Activated gamma-delta T cell (primary cell): ENCODE measurements at places on chromosomes 1 and 21.

GRCh38 chr1:165234149-165234548 is 122.4 kb downstream of the LMX1A start:
- no peak for DNase-seq

DNA sequence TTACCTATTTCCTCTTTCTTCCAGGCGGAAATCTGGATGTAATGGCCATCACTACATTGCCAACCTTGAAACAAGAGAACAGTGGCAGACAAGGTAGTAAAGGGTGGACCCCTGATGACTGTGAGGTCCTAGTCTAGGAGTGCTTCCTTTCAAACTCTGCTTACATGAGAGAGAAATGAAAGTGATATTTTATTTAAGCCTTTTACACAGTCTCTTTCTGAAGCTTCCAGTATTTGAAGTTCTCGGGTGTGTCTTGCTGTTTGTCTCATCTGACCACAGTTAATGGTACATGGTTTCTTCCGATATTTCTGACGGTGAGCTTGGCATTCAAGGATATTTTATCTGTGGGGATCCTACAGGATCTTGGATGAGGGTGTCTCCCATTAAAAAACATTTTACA is 215.2 kb downstream of the SLC45A1 start:
- DNase-seq, result no peak

GRCh38 chr1:155083865-155084721 is 5.5 kb downstream of the EFNA3 start:
- no peak for DNase-seq

DNA sequence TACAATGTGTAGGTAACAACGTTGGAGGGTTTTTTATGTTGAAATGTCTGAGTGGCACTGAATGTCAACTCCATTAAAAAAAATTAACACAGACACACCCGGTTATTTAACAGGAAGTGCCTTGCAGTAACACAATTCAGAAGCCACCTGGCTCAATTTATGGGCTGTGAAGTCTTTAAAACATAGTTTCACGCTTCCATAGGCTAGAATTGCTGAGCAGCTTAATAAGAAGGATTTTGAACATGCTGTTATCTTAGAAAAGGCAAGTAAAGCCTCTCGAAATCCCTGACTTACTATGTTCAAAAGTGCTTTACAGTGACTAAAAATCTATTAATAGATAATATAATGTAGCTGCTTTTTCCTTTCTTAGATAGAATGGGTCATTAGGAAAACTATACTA is 19.7 kb downstream of the SRSF4 start:
- DNase-seq, result no peak

DNA sequence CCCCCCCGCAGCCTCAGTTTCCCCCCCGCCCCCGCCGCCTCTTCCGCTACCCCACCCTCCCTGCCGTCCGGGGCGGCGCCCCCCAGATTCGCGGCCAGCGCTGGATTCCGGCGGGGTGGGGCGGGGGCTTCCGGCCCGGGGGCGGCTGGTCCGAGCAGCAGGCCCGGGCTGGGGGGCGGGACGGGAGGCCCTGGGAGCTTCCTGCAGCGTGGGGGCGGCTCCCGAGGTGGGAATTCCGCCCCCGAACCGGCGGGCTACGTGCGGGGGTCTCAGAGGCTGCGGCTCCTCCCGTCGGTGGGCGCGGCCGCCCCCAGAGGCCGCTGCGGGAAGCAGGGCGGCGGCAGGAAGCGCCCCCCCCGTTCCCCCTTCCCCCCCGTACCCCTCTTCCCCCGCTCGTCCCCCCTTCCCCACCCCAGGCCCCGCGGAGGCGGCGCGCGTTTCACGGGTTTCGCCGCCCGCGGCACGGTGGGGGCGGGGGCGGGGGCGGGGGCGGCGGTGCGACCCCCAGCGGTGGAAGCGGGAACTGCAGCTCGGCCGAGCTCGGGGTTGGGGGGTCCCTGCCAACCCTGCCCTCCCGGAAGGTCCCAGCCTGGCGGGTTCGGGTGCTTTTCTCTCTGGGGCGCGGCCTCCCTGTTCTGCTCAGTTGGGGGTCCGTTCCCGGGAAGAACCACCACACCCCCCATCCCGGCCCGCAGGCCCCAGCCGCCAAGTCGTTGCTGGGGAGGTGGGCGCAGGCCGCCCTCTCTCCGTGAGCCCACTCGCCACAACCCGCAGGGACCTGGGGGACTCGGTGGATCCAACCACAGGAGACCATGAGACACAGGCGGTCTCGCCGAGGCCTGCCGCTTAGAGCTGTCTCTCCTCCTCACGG is 76.3 kb downstream of the MORN1 start:
- DNase-seq, result peak; percentile 65

DNA sequence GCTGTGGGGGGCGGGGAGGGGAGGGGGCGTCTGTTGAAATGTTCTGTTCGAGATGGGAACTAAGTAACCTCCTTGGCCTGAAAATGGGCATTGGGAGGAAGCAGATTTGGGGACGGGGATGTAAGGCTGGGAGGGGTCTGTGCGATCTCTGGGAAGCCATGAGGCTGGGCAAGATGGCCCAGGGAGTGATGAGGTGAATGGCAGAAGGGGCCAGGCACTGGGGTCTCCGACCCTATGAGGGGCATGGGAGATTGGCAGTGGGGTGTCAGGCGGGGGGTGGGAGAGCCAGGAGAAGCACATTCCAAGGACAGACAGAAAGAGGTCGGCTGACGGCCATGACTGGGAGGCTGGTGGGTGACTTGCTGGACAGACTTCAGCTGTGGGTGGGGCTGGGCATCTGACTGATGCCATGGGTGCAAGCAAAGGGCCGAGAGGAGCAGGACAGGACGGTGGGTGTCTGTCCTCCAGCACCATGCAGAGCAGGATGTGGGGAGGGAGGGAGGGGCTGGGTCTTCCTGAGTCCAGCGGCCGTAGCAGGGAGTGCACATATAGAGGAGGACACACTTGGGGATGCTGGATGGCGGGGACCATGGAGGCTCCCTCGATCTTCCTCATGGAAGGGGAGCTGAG is 30.0 kb upstream of the COL18A1 start:
- no peak for DNase-seq

DNA sequence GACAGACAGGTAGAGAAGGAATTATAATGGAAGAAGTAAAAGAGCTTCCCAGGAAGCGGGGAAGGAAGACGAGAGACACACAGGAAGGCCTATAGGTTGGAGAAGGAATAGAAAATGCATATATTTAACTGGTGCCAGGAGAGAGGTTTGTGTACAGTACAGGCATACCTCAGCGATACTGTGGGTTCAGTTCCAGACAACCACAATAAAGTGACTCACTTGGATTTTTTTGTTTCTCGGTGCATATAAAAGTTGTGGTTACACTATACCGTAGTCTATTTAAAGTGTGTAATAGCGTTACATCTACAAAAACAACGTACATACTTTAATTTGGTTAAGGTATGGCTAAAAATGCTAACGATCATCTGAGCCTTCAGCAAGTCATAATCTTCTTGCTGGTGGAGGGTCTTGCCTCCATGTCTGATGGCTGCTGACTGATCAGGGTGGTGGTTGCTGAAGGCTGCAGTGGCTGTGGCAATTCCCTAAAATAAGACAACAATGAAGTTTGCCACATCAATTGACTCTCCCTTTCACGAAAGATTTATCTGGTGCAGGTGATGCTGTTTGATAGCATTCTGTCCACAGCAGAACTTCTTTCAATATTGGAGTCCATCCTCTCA is 16.0 kb downstream of the YARS1 start:
- DNase-seq, result no peak

DNA sequence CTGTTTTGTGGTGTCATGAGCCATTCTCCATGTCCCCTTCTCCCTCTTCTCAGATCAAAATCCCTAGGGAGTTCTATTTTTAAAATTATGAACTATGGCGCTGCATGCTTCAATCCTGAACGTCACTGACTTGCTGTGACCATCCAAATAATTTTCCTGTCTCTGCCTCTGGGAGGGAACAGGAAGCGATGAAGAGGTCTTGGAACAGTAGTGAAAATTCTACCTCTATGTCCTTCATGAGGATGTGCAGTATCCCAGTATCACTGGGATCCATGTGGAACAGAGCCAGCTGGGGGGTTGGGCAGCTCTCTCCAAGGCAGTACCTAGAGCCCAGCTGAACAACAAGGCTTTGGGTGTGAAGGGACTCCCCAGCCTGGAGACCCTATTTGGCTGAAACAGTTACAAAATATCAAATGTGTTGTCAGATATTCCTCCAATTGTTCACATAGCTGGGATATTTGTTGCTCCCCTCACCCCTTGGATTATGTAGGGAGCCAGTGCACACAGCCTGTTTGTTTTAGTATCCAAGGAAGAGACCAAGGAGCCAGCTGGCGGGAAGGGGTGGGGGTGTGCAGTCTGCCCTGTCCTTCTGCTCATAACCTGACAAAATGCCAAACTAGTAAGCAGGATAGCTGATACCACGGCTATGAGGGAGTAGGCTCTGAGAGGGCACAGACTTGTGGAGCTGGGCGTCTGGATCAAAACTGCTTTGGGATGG is 7.6 kb downstream of the DCLRE1B start:
- DNase-seq, result no peak

DNA sequence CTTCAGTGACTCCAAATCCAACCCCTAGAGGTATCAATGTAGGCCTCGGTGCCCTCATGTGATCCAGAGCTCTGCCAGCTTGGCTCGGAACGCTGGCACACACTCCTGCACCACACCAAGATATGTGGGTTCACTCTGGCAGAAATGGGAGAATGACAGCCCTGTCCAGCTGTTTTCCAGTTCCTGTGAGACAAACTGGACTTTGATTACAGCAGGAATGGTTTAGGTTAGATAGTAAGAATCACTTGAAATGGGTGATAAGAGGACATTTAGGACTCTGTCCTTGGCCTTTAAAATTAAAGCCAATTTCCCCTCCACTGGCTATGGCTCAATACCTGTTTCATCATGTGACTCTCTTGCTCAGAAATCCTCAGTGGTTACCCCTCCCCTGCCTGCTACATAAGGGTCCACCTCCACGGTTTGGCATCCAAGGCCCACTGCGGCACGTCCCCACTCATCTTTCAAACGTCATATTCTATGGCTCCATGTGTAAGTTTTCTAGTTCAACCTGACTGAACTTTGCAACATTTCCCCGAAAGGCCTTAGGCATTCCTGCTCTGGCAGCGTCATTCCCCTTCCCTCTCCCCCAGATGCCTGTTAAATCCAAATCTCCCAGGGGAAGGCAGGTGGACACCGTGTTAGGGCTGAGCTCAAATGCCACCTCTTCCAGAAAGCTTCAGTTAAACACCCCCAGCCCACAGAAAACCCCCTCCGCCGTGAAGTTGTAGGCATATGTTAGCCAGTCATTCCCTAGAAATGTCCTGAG is 44.7 kb downstream of the PLEKHA6 start:
- no peak for DNase-seq

- no peak for DNase-seq
These were observed 14.4 kb downstream of the HS2ST1 start for GRCh38 chr1:86928819-86929218.

DNA sequence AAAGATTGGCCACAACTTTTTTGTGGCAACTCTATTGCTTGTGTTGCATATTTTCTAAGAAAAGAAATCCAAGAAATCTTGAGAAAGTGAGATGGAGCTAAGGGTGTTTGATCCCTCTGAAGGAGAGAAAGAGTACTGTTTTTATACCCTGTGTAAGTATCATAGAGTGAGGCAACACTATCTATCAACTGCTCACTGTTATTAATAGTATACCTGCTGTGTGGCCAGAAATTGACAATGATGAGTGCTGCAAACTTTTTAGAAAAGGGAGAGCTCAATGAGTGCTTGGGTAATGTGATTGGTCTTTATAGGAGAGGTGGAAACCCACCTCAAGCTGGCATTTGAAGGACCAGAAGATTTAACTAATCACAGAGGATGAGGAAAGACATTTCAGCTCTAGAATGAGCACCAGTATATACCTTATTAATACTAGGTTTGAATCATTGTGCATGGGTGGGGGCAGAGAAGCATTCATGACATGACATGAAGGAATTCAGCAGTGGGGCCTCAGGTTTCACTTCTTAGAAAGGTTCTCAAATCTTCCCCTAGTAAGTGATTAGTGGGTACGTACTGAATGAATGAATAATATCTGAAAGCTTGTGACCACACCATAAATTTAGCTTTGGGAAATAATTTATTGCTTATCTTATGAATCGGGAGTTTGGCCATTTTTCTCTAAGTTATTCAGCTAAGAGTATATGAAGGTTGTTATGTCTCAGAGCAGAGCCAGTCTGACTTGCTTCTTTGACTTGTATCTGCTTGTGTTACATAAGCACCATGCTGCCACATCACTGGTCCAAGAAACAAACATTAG is 169.2 kb upstream of the SGIP1 start:
- no peak for DNase-seq

DNA sequence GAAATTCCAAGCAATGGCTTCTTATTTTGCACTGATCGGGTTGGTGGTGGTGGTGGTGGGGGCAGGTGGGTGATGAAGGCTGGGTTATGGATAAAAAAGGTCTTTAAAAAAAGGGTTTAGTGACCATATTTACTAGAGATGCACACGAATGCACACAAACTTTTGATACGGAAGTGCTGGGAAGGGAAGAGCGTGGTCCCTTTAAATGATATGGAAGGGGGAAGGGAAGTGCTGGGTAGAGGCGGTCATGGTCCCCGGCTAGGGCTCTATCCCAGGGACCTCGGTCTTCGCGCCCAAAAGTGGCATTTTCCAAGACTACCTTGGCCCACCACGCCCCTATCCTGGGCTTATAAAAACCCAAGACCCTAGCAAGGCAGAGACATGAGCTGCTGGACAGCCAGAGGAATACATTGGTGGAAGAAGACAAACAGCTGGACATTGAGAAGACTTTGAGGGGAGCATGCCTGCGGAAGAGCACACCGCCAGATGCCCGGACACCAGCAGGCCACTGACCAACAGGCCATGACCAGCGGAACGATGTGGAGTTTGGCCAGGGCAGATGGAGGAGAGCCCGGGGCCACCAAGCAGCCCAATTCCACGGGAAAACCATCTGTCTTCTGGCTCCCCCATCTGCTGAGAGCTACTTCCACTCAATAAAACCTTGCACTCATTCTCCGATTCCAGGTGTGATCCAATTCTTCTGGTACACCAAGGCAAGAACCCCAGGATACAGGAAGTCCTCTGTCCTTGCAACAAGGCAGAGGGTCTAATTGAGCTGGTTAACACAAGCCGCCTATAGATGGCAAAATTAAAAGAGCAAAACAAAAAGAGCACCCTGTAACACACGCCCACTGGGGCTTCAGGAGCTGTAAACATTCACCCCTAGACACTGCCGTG is 1720.2 kb downstream of the MRPL39 start:
- DNase-seq, result no peak

DNA sequence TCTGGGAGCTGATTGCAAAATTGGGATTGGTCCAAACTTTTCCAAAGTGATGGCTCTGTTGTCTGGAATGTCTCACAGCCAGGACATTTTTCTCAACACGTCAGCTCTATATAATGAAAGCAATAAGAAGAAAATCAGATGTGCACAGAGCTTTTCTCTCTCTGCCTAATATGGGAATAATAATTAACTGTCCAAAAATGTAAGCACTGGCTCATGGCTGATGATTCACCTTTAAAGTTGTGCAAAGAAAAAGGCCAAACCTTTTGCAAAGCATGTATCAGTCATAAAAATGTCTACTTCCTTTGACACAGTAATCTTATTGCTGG is 30.4 kb downstream of the ZNF281 start:
- DNase-seq, result no peak

DNA sequence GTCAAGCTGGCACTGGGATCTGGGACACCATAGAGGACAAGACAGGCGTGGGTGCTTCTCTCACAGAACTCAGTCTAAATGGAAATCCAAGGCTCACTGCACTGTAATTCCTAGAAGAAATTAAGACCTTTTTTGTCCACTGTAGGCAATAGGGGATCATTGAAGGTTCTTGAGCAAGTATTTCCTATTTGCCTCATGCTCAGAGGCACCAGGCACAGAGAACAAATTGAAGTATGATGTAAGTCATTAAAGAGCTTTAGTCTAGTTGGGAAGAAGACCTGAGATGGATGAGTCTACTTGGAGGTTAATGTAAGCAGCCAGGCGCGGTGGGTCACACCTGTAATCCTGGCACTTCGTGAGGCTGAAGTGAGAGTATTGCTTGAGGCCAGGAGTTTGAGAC is 34.6 kb downstream of the EIF2D start:
- DNase-seq, result no peak
